ENCODE measurements at places on chromosomes 11 and 22. TPM values are rescaled to one million over a fixed set of nuclear protein-coding genes. Genes with fewer than 3 reads are reported as not detected.
A peak's percentile ranks its signal among the peaks of the same experiment; 100 is the strongest.

Gene TSSK2
- not detected for total RNA-seq

Gene PGR
- 0.05 TPM for total RNA-seq

Gene CCDC82
- 16.5 TPM for total RNA-seq

DNA sequence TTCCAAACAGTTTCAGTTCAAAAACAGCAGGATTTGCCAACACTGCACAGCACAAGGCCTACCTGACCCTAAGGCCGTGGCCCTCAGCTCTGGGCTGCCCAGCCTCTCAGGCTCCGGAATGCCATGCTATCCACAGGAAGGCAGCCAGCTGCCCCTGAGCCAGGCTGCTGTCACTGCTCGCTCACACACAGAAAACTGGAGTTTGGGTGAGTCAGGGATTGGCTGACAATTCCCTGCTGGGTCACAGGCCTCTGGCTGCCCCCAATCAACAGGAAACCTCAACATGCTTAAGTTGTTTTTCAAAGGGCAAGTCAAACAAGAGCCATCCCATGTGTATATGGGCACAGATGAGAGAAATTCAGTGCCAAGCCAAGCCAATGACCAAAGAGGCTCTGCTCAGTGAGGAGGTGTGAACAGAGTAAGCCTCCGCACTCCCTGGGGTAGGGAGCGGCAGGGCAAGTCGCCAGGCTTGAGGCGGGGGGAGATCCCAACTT lies 50.2 kb downstream of the RPL27A start:
- peak; percentile 29 for DNase-seq

DNA sequence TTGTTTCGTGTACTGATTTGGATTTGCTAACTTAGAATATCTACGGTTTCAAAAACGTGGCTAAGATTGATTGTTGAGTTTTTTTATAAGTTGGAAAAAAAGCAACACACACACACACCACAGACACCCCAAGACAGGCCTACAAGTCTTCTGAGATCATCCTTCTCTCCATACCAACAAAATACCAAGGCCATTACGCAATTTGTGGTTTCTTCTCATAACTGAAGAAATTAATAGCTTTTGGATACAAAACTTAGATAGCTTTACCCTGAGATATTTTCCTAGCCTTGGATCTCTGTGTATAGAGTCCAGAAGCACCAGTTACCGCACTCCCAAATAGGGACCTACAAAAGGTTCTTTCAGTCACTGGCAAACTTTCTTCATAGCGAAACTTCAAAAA lies 113.6 kb downstream of the SIK3 start:
- DNase-seq: no peak

- DNase-seq: no peak
Observed at GRCh38 chr11:12599408-12600143, 74.6 kb upstream of the TEAD1 start.

GRCh38 chr11:60762851-60763691 lies 6.4 kb downstream of the MS4A15 start:
- DNase-seq: no peak

DNA sequence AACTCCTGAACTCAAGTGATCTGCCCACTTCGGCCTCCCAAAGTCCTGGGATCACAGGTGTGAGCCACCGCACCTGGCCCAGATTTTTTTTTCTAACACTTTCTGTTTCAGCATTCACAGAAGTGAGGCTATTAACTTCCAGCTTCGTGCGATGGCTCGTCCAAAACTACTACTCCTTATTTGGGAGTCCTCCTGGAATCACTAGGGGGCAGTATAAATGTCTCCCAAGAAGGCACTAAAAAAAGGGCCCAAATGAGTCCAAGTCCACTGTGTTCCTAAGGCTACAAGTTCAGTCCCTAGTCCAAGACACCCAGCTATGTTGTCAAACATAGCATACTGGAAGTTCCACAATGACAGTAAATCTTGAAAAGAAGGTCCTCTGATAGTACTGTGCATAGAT lies 63.2 kb upstream of the BIRC3 start:
- DNase-seq: no peak

- no peak for DNase-seq
Observed at GRCh38 chr22:29369460-29369859, 18.9 kb downstream of the AP1B1 start.

DNA sequence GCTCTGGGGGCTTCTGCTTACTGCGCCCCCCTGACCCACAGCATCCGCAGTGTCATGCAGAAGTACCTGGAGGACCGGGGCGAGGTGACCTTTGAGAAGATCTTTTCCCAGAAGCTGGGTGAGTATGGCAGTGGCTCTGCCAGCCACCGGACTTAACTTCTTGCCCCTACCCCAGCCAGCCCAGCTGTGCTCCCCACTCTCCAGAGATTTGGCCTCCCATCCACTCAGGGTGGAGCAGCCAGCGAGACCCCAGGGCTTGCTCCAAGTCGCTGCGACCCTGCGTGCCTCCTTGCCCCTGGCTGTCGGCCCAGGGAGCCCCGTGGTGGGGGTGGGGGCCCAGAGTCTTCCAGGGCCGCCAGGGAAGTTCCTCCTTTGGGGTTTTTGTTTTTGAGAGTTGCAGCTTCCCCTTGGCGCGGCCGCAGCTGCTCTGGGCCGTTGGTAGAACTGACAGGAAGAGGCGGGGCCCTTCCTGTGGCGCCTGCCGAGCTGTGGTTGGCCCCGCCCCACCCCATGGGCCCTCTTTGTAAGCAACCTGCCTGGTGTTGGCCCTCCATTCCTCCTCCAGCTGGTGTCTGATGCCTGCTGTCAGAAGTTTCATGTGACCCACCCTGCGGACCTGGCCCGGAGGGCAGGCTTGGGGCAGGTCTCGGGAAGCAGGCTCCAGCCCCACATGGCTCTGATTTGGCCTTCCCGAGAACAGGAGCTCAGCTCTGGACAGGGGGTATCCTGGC lies 11.1 kb downstream of the GRK2 start:
- DNase-seq: peak; percentile 93

- DNase-seq: peak; percentile 48
Observed at GRCh38 chr11:65316227-65317024, 1.8 kb downstream of the CDC42EP2 start.

DNA sequence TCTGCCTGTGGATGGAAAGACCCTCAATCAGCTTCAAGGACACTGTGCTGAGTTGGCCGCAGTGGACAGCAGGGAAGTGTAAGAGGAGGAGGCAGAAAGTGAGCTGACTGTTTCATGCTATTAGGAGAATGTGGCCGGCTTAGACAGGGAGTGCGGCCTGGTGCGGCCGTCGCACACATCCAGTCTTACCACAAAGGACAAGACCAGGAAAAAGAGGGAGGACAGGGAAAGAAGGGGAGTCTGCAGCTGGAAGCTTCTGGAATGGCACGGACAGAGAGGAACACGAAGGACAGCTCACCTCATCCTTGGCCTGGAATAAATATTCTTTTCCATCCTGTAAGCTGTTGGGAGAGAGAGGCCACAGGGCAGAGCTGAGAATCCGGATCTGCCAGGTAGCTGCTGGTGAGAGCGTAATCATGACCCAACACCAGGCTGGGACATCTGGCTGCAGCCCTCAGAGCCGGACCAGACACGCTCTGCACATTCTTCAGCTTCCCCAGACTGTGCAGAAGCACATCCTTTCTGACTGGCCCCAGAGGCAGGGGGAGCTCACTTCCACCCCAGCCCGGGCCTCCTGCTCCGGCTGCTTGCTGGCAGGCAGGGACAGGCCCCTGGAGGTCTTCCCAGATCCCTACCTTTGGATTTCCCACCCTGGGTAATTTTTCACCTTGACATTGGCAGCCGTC lies 8.6 kb upstream of the RBM4B start:
- no peak for DNase-seq

GRCh38 chr11:13674799-13675509 lies 6.5 kb downstream of the FAR1 start:
- no peak for DNase-seq

DNA sequence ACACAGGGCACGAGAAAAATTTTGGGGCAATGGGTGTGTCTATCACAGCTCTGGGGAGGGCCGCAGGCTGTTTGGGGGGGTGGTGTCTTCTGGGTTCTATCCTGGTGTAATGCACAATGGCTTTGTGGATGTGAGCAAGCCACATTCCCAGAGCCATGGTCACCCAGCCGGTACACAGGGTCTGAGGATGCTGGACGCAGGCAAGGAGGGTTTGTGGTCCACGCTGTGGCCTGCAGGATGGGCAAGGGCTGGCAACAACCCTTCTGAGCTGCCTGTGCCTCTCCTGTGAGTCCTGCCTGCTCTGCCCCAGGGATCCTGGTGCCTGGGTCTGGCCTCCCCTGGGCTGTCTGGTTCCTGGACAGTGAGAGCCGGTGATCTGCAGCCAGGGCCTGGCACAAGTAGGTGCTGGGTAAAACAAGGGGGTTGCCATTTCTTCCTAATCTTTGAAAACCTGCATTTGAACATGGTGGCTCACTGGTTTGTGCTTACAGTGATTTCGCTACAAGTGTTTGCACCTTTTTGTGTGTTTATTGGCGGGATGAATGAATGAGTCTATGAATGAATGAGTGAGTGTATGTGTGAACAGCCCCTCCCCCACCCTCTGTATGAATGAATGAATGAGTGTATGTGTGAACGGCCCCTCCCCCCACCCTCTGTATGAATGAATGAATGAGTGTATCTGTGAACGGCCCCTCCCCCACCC lies 4.4 kb upstream of the MRPL23 start:
- DNase-seq: no peak

- no peak for DNase-seq
Observed at GRCh38 chr11:128734832-128735224, 41.0 kb downstream of the FLI1 start.

All from SJCRH30 (cell line).